CD8-positive, alpha-beta memory T cell (primary cell): ENCODE measurements at places on chromosomes 5 and 9. TPM values are rescaled to one million over a fixed set of nuclear protein-coding genes. Genes with fewer than 3 reads are reported as not detected.

GRCh38 chr9:107397076-107398044 lies 92.2 kb downstream of the KLF4 start:
- no peak for DNase-seq

DNA sequence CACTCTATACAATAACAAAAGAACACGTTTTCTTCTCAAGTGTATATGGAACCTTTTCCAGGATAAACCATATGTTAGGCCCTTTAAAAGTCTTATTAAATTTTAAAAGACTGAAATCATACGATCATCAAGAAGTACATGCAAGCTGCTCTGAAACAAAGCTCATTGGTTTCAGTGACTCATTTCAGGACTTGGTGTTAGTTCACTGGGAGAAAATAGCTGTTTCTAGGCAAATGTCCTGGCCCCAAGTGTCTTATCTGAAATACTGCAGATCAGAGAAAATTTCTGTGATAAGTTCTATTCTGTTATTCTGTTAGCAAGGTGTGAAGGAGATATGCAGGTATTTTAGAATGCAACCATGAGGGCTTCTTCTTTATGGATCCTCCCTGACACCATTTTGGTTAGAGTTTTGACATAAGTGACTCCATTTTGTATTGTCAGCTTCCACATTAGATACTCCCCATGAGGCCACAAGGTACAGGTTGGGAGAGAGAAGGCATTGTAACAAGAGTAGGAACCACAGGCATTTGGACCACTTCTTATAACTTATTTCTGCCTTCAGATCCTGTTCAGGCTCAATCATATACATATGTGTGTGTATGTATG lies 7.5 kb upstream of the CCDC180 start:
- no peak for DNase-seq

MCCC2 gene
- total RNA-seq: 63.8 TPM

GRCh38 chr9:117304549-117304948 lies 110.3 kb downstream of the ASTN2 start:
- no peak for DNase-seq

DNA sequence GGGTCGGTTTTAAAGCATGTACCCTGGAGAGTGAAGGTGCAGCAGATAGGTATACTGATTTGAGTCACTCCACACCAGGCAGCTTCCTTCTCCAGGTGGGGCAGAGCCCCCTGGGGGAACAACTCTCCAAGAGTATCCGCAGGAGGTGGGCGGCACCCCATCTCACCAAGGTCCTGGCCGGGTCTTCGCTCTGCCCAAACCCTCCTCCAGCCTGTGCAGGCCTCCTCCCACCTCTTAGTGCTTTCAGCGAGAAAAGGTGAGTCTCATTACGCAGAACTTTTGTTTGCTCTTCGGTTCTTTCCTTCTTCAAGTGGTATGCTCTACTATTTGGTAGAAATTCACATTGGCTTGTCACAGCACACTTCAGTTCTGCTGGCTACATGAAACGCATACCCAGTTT lies 13.7 kb downstream of the SPACA9 start:
- no peak for DNase-seq

- no peak for DNase-seq
Measured at GRCh38 chr5:142815469-142815868, 45.3 kb downstream of the ARHGAP26 start.

GRCh38 chr9:122213589-122214413 lies 15.0 kb downstream of the LHX6 start:
- no peak for DNase-seq

- DNase-seq: no peak
Measured at GRCh38 chr9:15417626-15418025, 5.0 kb upstream of the SNAPC3 start.
